Hepatic stellate cell (primary cell): ENCODE measurements at places on chromosomes 12 and 14.

GRCh38 chr14:91254461-91254860 lies 10.0 kb upstream of the GPR68 start:
- no peak for DNase-seq

- no peak for DNase-seq
Measured at GRCh38 chr14:74080820-74081460, 3.3 kb downstream of the ALDH6A1 start.

- DNase-seq = no peak
Measured at GRCh38 chr14:85464135-85464895, 65.6 kb upstream of the FLRT2 start.

DNA sequence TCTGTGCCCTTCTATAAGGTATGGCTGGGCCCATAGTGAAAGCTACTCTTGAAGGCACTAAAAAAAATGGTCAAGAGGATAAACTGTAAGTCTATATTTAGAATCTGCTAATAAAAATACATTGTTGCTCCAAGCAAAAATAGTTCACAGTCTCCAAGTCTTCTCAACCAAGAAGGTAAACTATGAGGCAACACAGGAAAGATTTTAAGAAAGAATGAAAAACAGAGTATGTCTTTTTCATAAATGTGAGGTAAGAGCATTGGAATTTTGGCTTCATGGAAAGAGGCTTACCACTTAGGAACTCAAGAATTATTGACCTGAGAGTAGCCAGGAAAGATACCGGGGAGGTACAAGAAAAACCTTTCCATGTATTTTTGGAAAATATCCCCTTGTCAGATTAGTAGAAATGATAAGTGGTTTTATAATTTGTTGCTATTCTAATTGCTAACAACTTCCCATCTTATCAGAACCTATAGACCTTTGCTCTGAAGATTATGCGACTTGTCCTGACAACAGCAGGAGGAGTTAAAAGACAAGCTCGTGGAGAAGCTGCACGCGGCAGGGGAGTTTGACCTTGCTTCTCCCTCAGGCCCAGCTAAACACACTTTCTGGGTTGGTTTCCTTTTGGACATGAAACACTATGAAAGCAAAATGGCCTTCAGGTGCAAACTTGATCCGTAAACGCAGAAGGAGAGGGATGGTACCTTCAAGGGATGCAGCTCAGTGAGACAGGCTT lies 238.1 kb downstream of the FOXN3 start:
- DNase-seq = peak; percentile 18

GRCh38 chr14:39861696-39862095 lies 429.5 kb upstream of the FBXO33 start:
- DNase-seq = no peak
